ENCODE measurements at places on chromosomes 2 and 18. TPM values are rescaled to one million over a fixed set of nuclear protein-coding genes. Genes with fewer than 3 reads are reported as not detected.

GRCh38 chr2:58512878-58513277 lies 271.8 kb upstream of the FANCL start:
- DNase-seq = no peak

DNA sequence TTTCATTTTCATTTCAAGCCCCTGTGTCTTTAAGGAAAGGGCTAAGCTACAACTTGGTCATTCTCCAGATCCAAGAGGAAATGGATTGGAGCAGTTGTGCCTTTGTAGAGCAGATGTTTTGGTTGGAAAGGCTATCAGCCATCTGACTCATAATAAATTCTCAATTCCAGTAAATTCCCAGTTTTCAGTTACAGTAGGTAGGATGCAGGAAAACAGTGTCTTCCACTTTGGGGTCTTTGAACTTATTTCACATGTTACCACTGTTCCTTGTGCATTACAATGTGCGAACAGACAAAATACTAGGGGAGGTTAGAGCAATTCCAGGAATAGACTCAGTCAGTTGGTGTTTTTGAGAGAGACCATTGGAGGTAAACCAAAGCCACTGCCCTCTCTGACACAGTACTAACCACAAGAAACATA lies 211.9 kb downstream of the BABAM2 start:
- DNase-seq = no peak

Gene MITD1
- 11.8 TPM for polyA plus RNA-seq

Gene CCDC121
- polyA plus RNA-seq = 2.7 TPM

DNA sequence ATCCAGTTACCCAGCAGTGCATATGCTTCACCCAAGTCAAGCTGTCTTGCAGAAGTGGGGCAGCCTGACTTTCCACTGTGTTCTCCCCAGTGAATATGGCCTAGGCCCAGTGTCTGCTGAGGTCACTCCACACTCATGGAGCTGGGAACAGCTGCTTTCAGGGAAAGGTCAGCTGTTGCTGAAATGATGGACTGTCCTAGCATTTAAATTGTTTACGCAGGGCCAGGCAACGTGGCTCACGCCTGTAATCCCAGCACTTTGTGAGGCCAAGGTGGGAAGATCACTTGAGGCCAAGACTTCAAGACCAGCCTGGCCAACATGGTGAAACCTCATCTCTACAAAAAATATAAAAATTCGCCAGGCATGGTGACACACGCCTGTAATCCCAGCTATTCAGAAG lies 86.5 kb downstream of the LIPG start:
- no peak for DNase-seq

Gene ROCK1
- polyA plus RNA-seq = 6.7 TPM
